ENCODE measurements at places on chromosomes 7 and 10. TPM values are rescaled to one million over a fixed set of nuclear protein-coding genes. Genes with fewer than 3 reads are reported as not detected.

GHRHR gene
- not detected for total RNA-seq

DNA sequence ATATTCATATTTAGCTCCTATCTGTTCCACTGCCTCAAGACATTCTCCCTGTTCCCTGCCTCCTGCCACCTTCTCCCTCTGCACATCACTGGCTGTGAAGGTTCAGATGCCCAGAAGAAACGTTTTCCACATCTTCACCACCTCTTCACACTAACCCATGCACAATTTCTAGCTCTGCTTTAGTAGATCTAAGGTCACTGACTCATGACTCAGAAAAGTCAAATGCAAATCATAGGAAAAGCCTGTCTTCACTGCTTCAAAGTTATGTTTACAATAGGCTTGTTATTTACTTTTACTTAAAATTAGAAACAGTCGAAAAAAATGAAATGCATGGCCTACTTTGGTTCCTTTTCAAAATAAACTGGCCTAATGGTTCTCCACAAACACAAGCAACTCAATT is 2.5 kb downstream of the SCRN1 start:
- H3K27me3 ChIP-seq = no peaks in the 10 kb centered on the region
- H3K4me3 ChIP-seq = peak overlapping the region; percentile 40
- H3K4me1 ChIP-seq = peaks cover 50% of the 10 kb centered on the region

GRCh38 chr7:98619450-98620321 is 2.6 kb downstream of the NPTX2 start:
- DNase-seq = peak; percentile 36
- H3K27me3 ChIP-seq = peaks cover 80% of the 10 kb centered on the region
- H3K27ac ChIP-seq = no peak overlapping the region

DNA sequence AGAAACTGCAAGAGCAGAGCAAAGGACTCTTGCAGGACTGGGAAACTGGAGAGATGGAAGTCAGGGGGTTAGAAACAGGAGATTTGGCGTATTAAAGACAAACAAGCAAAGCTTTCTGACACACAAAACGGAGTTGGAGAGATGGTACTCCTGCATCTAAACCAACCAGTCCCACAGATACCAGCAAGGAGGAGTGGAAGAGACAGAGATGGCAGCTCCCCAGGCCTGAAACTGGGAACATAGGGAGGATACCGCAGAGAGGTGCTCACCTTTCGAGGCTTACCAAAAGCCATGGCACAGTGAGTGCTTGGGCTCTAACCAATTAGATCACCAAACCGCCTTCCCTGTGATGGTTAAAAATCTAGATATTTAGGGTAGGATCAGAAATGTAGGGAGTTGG is 4.8 kb upstream of the MBL2 start:
- no peak for DNase-seq
- H3K4me3 ChIP-seq = no peak overlapping the region
- H3K27ac ChIP-seq = no peak overlapping the region
- H3K36me3 ChIP-seq = no peaks in the 10 kb centered on the region

- no peaks in the 10 kb centered on the region for H3K4me1 ChIP-seq
- H3K27ac ChIP-seq = no peak overlapping the region
- no peak for DNase-seq
- H3K27me3 ChIP-seq = peaks cover 41% of the 10 kb centered on the region
- H3K4me3 ChIP-seq = no peak overlapping the region
- no peaks in the 10 kb centered on the region for H3K36me3 ChIP-seq
Measured at GRCh38 chr7:134737566-134738345, 41.7 kb upstream of the CALD1 start.

DNA sequence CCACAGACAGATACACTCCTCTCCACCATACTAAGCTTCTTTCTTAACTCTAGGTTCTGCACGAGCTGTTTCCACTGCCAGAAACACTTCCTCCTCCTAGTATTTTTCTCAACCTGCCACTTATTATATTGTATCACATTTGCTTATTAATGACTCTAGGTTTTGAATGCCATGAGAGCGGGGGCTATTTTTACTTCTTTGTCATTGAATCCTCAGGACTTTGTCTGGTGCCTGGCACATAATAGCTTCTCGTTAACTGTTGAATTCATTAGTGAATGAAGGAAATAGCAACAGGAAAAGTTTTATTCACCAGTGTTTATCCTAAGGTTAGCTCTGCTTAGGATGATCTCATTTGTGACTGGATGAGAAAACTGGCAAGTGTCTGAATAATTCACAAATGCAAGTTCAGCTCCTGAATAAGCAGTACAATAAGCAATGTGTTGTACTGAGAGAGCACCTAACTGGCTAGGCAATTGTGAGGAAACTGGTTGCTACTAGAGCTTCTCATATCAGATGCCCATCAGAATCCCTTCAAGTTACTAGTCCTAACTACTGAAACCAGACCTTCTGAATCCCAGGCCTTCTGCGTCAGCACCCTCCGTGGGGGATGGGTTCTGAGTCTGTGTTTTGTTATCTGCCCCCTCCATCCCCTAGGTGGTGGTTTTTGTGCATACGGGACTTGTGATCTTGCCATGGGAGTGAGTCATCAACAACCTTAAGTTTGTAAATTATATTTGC is 92.7 kb downstream of the LSMEM1 start:
- H3K4me1 ChIP-seq = peaks cover 31% of the 10 kb centered on the region
- no peaks in the 10 kb centered on the region for H3K36me3 ChIP-seq
- no peak overlapping the region for H3K27ac ChIP-seq
- no peak for DNase-seq
- no peak overlapping the region for H3K4me3 ChIP-seq

All from Calu3 (cell line).